NCI-H1694 (cell line): ENCODE measurements at places on chromosomes 7 and 10.

- DNase-seq, result no peak
These were observed 169.0 kb upstream of the KIAA1217 start for GRCh38 chr10:24039897-24040296.

GRCh38 chr7:142478479-142479220 is 220.8 kb upstream of the PRSS58 start:
- DNase-seq, result no peak

DNA sequence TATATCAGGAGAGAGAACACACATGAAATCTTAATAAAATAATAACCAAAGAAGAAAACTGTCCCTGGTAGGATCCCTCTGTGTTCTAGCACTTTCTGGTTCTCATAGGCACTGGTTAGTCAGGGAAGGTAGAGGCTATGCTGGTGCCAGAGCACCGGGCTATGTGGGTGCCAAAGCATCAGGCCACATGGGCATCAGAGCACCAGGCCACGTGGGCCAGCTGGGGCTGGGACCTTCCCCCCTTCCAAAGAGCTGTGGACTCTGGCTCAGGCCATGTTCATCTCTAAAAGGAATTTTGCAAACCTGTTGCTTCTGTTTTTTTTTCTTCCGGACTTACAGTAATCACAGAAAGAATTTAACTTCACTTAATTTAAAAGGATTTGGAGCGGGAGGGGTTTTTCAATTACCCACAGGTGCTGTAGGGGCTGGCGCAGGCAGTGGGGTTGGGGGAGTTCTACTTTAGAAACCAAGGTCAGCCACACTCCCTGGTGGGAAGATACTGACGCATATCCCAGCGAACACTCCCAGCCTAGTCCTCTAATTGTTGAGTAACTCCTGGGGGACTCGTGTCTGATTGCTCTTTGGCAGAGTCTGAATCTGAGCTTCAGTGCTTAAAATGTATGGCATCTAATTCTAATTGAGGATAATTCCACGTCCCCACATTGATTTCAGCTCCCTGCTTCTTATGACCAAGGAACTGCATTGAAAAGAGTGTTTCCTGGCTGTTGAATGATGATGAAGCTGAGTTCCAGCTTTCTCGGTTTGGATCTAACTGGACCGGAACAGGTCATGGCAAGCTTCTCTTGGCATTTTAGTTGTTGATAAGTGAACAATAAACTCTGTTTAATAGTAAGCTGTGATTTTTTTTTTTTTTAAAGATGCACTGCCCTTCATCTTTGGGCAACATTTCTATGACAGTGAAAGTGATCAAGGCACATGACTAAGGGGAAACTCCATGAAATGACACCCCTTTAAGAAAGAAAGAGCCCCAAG is 110.7 kb upstream of the FZD8 start:
- no peak for DNase-seq

GRCh38 chr10:86782701-86783418 is 26.4 kb downstream of the BMPR1A start:
- no peak for DNase-seq

DNA sequence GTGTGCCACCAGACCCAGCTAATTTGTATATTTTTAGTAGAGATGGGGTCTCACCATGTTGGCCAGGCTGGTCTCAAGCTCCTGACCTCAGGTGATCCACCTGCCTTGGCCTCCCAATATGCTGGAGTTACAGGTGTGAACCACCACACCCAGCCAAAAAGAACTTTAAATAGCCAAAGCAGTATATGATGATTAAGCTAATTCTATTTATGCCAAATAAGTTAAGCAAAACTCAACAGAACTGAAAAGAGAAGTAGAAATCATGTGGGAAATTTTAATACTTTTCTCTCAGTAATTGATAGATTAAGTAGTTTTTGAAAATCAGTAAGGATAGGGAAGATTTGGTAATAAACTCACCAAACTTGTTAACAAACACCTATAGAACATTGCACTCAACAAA is 24.5 kb upstream of the RHEB start:
- no peak for DNase-seq
